ENCODE measurements at places on chromosomes 1 and 21.

- no peak for DNase-seq
Observed at GRCh38 chr1:94004924-94005323, 95.7 kb upstream of the GCLM start.

GRCh38 chr1:179637211-179637860, 45.7 kb downstream of the TDRD5 start:
- no peak for DNase-seq

DNA sequence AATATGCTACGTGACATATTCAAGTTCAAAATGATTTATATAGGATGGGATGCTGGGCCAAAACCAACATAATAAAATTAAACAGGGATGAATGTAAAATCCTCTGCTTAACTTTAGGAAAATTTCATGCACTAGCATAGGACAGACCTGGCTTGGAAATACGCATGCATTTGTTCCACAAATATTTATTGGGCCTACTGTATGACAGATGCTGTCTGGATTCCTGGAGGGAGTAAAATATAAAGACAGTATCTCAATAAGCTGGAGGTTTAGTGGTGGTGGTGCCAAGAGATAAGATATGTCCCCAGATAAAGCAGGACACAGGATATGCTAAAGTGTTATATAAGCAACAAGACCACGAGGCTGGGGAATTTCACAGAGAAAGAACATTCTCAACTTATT, 15.1 kb downstream of the RCSD1 start:
- DNase-seq, result no peak

GRCh38 chr1:60891765-60892164, 190.6 kb upstream of the NFIA start:
- DNase-seq, result no peak

DNA sequence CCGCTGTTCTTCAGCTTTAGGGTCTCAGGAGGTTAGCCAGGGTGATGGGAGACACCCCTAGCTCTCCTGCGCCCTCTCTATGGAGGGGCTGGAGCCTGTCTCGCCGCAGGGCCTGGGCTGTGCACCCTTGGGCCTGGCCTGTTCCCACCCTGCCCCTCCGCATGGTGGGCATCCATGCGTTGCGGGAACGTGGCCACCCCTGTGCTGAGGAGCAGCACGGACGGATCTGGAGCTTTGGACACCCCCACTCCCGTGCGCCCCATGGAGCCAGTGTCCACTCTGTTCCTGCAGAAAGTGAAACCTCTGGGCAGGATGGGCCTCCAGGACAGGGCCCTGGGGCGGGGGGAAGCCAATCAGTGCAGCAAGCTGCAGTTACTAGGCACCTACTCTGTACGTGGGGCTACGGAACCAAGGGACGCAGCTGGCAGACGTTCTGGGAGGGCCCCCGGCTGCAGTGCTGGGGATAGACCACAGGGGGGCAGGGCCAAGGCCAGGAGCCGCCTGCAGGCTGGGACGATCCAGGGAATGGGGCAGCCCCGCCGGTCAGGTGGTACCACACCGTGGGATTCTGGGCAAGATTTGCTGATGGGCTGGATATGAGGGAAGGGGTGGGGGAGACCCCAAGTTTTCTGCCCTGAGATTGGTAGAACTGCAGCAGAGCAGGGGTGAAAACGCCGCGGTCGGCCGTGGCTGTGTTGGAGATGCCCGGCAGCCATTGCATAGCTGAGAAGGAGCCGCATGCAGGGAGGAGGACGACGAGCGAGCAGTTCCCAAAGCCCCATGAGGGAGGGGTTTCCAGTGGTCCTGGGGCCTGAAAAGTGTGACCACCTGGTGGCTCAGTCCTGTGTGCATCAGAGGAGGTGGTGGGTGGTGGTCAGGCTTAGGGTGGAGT, 43.3 kb downstream of the TP73 start:
- DNase-seq, result peak; percentile 7

DNA sequence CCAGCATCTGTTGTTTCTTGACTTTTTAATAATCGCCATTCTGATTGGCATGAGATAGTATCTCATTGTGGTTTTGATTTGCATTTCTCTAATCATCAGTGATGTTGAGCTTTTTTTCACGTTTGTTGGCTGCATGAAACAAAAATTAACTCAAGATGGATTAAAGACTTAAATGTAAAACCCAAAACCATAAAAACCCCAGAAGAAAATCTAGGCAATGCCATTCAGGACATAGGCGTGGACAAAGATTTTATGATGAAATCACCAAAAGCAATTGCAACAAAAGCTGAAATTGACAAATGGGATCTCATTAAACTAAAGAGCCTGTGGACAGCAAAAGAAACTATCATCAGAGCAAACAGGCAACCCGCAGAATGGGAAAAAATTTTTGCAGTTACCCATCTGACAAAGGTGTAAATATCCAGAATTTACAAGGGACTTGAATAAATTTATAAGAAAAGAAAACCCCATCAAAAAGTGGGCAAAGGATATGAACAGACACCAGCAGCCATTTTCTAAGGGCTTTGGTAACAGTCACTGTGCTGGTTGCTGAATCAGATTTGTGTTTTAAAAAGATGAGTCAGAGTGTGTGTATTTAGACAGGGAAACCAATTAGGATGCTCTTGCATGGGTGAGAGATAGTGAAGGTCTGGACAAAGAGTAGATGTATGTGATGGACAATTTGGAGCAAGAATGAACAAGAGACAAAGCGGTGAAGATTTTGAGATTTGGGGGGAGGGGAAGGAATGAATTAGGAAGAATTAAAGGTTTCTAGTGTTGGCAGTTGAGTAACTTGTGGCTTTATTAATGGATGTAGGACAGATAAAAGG, 110.7 kb downstream of the RYR2 start:
- no peak for DNase-seq

GRCh38 chr1:32503153-32503552, 36.1 kb upstream of the ZBTB8A start:
- DNase-seq, result no peak

DNA sequence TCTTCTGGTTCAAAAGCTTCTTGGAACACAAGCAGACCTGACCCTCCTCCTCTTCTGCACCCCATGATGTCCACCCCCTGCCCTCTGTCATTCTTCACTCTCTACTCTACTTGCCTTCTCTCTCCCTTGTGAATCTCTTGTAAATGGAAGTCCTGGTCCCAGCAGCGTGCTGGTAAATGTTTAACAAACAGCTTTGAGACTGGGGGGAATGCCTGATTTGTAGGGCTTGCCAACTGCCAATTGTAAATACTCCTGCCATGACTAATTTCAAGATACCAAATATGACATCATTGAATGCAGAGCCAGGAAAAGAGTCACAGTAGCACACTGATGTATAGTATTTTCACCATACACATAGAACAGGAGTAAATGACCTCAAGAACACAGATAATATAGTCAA, 40.9 kb upstream of the LRRN2 start:
- no peak for DNase-seq

DNA sequence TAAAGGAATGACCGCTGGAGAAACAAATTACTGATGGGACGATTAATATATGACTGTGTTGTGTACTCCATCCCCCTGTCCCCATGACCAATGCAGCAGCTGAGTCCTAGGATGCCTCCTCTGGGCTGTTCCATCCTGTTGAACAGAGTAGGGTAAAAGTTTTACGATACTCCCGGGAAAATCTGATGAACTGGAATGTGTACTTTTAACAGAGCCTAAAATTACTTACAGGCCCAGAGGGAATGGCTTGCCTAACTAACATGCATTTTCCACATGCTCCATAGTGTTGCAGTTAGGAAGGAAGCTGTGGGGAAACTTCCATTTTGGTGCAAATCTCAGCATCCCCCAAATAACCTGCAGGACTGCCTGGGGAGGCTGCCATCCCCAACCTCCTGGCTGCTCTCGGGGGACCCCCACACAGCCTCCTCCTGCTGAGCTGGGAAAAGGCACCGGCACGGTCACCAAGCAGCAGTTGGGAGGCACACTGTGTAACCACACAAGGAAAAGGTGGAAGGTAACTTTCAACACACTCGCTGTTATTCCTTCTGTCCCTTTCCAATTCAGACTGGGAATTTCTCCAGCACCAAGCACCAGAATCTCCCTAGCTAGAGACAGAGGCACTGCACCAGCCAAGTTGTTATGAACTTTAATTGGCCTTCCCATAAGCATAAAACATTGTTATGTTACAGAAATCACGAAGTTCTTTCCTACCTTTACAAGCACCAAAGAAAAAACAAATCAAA, 97.2 kb downstream of the BCAR3 start:
- no peak for DNase-seq

DNA sequence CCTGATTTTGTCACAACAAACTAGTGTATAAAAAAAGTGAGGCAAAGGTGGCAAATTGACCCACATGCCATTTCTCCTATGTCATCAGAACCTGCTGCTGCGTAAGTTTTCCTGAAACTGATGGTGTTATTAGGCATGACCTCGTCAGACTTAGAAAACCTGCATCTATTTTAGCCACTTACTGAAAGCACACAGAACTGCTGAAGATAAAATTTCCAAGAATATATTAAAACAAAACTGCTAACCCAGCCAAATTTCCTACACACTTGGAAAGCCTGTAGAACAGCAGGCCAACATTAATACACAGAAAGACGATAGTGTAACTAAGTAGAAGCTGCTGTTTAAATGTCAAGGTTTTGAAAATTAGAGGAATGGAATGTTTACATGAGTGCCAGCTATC, 674.5 kb upstream of the CXADR start:
- DNase-seq, result no peak

DNA sequence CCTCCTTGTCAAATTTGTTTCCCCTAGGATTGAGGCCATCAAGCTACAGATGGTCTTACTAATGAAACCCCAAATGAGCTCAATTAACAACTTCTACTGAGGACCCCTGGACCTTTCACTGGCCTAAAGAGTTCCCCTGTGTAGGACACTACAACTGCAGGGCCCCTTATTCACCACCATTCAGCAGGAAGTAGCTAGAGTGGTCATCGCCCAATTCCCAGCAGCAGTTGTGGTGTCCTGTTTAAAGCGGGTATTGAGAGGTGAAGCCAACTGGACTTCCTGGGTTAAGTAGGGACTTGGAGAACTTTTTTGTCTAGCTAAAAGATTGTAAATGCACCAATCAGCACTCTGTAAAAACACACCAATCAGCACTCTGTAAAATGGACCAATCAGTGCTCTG, 1466.9 kb downstream of the KCNT2 start:
- DNase-seq, result no peak

DNA sequence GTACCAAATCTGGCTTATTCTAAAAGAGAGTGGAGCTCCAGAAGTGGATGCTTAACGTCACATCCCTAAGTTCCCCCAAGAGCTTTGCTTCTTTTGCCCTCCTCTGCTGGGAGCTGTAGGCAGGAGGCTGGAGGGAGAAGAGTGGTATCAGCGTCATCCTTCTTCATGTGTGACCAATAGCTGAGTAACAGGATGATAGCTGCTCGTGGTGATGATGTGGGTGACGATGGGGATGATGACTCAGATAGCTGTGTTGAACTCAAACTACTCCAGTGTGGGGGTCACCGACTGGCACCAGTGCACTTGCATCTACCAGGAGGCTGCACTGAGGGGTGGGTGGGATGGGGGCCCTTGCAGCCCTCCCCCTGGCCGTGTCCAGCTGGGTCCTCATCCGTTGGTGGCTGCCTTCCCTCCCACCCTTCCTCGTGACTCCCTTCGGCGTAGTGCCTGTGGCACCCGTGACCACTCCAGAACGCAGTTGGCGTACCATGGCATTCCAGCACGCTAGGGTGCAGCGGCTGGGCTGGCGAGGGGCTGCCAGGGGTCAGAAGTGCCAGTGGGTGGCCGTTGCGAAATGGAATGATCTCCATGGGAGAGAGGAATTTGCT, 1.1 kb downstream of the IGFN1 start:
- DNase-seq, result no peak

GRCh38 chr1:116777831-116778830, 23.9 kb downstream of the CD2 start:
- DNase-seq, result peak; percentile 57

- DNase-seq, result no peak
Observed at GRCh38 chr1:27005648-27006496, 6.8 kb downstream of the TENT5B start.

DNA sequence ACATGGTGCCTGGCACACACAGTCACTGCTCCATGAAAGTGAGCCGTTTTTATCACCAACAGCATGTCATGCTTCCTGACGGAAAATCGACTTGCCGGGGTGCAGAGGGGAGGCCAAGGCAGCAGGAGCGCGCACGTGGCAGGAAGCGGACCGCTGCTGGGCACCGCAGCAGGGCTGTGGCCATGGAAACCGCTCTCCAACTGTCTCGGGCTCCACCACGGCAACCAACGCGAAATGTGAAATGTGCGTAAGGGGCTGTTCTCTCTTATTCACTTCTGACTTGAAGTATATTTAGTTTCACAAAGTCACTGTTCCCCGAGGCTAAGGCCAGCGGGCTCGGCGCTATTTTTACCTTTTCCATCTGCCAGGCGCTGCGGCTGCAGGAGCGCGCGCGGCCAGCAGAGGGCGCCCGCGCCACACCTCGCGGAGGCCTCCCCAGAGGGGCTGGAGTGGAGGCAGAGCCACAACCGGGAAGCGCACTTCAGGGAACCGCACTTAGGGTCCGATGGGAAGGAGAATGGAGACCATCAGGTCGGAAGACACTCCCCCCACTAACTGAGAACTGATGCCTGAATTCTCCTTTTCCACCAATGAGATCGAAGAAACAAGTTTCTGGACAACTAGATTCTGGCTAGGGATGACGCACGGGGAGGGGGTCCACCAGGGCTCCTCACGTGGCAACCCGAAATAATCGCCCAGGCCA, 19.7 kb downstream of the RCC2 start:
- DNase-seq, result peak; percentile 63

GRCh38 chr1:31708324-31708723, 4.5 kb upstream of the COL16A1 start:
- no peak for DNase-seq

- no peak for DNase-seq
Observed at GRCh38 chr1:24104854-24105253, 7.1 kb downstream of the MYOM3 start.

DNA sequence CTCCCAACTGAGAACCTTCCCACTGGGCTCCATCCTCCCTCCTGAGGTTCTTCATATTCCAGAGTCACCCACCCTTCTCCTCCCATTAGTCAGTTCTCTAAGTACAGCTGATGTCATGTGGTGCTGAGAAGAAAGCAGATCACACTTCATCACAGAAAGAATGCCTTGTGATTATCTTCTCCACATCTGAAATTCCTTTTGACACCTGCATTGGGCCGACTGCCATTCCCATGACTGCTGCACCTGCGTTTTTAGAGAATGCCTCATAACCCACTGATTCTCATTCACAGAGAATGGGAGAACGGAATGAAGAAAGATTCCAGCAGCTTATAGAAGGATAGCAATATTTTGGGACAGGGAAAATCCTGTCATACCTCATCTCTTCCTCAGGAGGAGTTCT, 14.3 kb downstream of the LEPR start:
- no peak for DNase-seq

DNA sequence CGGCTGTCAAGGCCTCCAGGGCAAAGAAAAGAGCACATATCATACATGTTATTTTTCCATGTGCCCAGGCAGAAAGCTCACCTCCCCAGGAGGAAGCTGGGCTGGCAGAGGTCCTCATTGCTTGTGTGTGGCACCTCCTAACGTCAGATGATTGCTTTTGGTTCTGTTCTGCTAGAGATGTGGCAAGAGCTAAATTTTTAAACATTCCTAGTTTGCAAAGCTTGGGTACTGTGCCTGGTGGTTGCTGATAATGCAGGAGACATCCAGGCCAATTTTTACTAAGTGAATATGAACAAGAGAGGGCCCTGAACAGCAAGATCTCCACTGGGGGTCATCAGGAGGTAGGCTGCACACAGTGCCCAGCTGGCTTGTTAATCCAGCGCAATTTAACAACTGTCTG, 93.9 kb downstream of the TBX19 start:
- no peak for DNase-seq

Measured in CD4-positive, alpha-beta T cell treated with Interleukin-2 at 100 ng/mL for 4 hours (primary cell).